ENCODE measurements at places on chromosomes 5 and 9.

DNA sequence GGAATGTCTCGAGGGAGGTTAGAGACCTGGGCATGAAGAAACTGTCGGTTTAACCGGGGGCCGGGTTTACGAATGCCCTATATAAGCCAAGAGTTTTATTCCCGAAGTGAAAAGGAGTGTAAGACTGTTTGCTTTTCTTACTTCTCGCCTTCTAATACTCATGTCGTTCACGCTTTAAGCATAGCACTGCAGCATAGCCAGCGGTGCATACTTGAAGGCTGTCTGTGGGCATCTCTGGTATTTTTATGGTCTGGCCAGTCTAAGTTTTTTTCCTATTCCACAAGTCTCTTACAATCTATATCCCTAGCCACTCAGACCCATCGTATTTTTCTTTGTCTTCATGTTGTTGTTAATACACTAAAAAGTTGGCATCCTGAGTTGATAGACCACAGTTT lies 1.2 kb downstream of the UHRF2 start:
- peak; percentile 69 for DNase-seq

- no peak for DNase-seq
Measured at GRCh38 chr5:95152535-95152934, 132.4 kb downstream of the MCTP1 start.

GRCh38 chr5:1907616-1908015 lies 24.9 kb upstream of the IRX4 start:
- no peak for DNase-seq

DNA sequence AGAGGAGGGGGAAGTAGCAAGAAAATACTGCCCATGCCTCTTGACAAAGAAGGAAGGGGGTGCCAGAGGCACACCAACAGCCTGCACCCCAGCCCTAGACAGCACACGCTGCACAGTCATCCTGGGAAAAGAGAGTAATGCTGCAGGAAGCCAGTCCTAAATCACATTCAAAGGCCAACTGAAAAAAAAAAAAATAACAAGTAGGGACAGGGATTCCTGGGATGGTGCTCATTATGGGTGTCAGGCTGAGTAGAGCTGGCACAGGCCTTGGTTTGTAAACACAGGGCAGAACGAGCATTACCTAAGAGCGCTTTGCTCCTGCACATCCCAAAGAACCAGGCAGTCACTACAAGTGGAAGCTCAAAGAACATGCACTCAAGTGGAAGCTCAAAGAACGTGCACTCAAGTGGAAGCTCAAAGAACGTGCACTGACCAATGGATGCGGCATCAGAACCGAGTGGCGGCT lies 7.8 kb downstream of the RAPGEF1 start:
- DNase-seq: peak; percentile 27

- no peak for DNase-seq
Measured at GRCh38 chr5:116604805-116605204, 30.2 kb upstream of the SEMA6A start.

DNA sequence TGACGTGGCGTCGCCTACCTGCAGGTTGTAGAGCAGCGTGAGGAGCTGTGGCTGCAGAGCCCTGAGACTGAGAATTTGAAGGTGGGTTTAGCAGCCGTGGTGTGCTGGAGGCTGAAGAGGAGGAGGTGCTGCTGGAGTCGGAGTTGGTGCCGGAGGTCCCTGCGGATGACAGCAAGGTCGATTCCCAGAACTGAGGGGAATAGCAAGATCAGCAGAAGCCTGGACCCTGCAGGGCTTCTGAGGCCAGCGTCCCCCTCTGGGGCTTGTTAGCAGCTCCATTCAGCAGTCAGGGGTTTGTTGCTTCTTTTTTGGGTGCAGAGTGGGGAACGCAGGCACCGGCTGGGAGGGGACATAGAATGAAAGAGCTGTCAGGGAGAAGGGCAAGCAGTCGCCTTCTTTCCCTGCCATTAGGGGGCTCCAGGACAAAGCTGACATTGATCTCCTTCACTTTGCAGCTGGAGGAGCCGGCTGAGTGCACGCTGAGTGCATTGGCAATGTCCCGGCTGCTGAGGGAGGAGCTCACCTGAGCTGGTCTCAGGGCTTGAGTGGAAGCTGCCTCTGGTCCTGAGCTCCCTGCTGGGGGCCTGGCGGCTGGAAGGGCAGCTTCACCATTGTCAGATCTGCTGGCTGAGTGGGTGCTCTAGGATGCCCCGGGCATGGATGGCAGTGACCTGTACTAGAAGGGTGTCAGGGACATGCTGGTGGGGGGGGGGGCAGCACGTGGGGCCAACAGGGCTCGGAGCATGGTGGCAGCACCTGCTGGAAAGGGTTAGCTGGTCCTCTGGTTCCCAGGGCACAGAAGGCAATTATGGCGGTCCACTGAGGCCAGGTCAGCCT lies 20.8 kb downstream of the OBP2B start:
- DNase-seq: no peak

DNA sequence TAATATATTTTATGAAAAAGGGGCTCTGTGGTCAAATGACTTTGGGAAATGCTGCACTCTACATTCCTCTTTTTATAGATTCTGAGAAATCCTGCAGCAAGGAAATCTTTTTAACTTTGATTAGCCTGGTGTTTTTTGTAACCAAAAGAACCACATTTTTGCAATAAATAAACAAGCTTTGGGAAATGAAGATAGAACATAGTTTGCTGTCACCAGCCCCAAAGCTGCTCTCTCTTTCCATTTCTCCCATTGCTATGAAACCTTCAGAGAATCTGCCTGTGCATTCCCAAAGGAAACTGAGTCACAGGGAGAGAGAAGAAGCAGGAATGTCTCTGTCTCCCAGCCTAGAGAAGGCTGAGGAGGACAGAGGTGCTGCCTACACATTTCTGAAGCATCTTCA lies 59.0 kb downstream of the COL15A1 start:
- no peak for DNase-seq

- DNase-seq: no peak
Measured at GRCh38 chr5:123283499-123283898, 139.7 kb downstream of the CEP120 start.

- no peak for DNase-seq
Measured at GRCh38 chr5:135238622-135239452, 160.2 kb downstream of the MACROH2A1 start.

GRCh38 chr9:97572892-97573365 lies 60.2 kb downstream of the TSTD2 start:
- no peak for DNase-seq

DNA sequence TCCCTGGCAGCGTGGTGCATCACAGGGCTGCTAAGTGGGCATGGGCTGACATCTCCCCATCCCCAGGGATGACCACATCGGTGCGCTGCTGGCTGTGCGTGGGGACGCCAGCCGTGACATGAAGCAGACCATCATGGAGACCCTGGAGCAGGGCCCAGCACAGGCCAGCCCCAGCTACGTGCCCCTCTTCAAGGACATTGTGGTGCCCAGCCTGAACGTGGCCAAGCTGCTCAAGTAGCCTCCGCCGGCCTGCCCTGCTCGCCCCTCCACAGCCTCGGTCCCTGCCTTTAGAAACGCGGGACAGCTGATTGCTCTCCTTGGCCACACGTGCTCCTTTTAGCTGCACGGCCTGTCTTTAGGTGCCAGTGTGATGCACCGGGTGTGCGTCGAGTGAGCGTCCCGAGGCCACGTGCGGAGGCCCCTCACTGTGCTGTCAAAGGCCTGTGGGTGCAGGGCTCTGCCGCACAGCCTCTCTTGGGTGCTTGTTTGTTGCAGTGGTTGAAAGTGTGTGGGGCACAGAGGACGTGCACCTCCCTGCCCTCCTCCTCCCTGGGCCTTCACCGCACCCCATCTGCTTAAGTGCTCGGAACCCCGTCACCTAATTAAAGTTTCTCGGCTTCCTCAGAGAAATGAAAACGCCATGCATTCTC lies 23.8 kb downstream of the EXOC3 start:
- DNase-seq: no peak

- no peak for DNase-seq
Measured at GRCh38 chr5:80780761-80781285, 126.0 kb upstream of the DHFR start.

GRCh38 chr9:93096131-93096802 lies at the start of gene CARD19:
Gene CARD19 (plus strand): TSS chr9:93096217. CDS start chr9:93096346, 129 bp downstream.
- DNase-seq: no peak

- DNase-seq: no peak
Measured at GRCh38 chr9:89477384-89477783, 20.5 kb downstream of the SEMA4D start.

DNA sequence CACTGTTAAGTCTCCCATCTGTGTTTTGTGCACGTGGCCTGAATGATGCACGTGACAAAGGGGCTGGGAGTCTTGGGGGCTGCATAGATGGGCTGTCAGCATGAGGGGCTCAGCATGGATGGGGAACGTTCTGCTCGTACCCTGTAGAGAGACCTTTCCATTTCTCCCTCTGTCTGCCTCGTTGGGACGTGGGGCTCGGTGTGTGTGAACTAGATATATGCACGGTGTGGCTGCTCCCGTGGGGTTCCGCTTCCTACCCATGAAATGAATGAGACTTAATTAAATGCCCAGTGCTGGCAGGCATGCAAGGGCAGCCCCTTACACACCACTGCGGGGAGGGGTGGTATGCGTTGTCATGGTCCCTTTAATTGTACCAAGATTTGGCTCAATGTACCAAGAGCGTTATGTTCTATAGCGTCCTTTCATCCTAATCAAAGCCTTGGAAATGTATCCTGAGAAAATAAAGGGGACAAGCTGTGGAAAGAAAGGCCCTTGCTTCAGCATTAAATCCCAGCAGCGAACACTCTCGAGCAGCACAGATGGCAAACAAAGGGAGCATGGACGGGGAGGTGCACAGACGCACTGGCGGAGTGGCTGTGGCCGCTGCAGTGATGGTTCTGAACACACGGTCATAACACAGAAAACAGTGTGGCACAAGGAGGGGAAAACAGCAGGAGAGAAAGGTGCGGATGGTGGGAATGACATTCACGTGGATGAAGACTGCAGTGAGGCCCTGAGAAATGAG lies 66.8 kb downstream of the RASGEF1C start:
- no peak for DNase-seq

DNA sequence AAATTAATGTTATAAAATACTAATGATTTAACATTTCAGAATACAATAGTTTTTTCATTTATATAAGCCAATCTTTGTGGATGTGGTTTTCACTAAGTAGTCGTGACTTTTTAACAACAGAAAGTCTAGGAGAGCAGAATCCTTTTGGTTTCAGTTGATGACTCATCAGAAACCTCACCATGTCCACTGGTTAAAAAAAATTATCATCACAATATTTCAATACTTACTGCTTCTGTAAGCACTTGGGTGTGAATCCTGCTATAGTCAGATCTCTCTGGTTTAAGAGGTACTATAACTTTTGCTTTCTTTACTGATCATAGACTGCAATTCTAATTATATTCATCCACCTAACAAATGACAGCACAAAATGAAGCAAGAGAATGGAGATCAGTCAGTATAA lies 77.2 kb downstream of the MRPS30 start:
- peak; percentile 18 for DNase-seq

DNA sequence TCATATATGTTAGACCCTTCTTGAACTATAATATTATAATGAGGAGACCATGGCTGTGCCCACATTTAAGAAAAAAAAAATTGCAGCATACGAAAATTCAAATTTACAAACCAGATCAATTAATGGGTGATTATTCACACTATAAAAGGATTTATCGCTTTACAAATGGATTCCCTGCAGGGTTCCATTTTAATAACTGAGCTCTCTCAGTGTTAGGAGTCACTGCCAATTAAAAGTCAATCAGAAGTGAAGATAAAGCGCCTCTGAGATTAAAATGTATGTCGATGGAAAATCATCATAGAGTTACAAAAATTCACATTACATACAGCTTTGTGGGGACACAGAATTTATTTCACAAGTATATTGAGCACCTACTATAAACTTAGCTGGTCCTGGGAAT lies 66.6 kb upstream of the SMARCA2 start:
- no peak for DNase-seq

GRCh38 chr5:103498800-103499551 lies 63.6 kb downstream of the NUDT12 start:
- no peak for DNase-seq

GRCh38 chr9:109769250-109769649 lies 10.7 kb upstream of the PALM2AKAP2 start:
- no peak for DNase-seq

- no peak for DNase-seq
Measured at GRCh38 chr5:31614151-31615020, 24.5 kb upstream of the PDZD2 start.

DNA sequence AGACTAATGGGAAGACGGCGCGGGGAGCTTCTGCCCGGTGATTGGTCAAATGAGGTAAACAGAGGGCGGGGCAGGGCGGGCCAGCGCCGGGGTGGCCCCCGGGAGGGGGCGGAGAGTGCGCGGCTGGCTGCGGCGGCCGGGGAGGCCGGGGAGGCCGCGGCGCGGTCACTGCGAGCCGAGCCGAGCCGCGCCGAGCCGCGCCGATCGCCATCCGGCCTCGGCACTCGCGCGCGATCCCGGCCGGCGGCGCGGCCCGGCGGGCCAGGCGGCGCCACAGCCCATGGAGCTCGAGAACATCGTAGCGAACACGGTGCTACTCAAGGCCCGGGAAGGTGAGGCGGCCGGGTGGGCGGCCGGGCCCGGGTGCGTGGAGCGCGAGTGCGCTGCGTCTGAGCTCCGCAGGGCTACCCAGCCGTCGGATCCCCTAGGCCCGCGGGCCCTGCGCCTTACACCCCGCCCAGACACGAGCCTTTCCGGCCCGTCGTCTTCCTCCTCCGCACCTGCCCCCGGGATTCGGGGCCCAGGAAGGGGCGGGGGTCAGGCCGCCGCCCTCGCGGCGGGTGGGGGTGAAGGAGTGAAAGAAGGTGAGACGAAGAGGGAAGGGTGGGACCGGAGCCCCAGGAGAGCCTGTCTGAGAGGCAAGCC lies at the start of gene GRK6:
Gene GRK6 (plus strand): TSS at position 111 of the 645 bp plus-strand sequence. CDS start 170 bp downstream, at position 281.
- DNase-seq: no peak

GRCh38 chr5:135828782-135829127 lies 5.7 kb upstream of the SLC25A48 start:
- no peak for DNase-seq

DNA sequence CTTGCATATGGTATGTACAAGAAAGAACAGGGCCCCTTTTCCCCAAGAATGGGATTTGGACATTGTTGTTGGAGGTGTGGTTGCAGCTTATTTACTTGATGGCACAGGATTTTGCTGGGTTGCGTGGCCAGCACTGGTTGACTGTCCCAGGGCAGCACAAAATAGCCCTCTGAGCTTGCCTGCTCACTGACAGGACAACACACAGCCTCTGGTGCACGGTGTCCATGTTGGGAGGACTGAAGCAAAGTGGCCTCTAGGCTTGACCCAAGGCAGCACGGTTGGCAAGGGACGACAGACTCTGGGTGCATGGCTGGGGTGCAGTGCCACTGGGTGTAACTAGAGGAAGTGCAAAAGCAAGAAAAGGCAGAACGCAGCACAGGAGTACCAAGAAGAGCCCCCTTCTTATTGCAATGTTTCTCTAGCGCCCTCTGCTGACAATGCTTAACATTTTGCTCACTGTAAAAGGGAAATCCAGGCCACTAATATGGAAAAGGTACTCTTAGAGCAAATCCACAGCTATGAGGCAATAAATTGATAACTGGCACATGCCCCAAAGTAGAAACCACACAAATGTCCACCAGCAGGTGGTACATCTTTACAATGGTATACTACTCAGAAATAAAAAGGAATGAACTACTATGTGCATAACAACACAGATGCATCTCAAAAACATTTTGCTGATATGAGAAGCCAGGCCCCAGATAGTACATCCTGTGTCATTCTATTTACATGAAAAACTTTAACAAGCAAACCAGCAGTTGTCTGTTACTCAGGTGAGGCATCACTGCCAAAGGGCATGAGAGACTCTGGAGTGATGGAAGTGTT lies 47.4 kb upstream of the BARX1 start:
- DNase-seq: peak; percentile 63

All from iris pigment epithelial cell (primary cell).